ENCODE measurements at places on chromosomes 1 and 21.
A peak's percentile ranks its signal among the peaks of the same experiment; 100 is the strongest.

DNA sequence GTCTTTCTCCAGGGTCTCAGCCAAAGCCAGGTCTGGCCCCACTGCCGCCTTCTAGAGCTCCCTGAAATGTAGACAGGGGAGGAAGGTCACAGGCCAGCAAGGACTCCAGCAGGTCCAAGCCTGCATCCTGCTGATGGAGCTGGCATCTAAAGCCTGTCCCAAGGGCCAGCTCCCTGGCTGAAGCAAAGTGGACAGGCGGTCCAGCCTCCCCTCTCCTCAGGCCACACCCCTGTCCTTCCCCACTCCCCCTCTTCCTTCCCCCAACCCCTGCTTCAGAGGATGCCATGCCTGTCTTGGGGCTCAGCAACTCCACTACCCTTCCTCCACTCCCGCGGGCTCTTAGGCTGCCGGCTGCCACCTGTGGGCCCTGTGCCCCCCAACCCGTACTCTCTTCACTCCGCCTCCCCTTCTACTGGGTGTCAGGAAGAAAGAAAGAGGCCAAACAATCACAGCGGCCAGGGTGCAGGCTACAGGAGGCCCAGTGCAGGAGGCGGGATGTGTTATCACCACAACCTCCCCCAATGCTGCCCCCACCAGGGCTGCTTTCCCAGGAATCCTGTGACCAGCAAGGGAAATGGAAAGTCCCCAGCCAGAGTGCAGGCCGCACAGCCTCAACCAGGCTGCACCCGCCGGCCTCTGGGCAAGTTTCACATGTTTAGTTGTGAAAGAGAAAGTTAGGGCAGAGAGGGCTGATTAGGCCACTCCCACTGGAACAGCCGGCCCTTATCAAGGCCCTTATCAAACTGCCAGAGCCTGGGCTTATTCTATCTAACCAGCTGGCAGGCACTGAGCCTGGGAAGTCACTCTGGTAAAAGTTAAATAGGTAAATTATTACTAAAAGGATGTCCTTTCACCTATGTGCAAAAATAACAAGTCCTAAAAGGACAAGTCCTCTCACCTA, 34.1 kb downstream of the ACOT7 start:
- peak; percentile 93 for DNase-seq

GRCh38 chr1:165456114-165456513, 11.2 kb upstream of the RXRG start:
- peak; percentile 9 for DNase-seq

DNA sequence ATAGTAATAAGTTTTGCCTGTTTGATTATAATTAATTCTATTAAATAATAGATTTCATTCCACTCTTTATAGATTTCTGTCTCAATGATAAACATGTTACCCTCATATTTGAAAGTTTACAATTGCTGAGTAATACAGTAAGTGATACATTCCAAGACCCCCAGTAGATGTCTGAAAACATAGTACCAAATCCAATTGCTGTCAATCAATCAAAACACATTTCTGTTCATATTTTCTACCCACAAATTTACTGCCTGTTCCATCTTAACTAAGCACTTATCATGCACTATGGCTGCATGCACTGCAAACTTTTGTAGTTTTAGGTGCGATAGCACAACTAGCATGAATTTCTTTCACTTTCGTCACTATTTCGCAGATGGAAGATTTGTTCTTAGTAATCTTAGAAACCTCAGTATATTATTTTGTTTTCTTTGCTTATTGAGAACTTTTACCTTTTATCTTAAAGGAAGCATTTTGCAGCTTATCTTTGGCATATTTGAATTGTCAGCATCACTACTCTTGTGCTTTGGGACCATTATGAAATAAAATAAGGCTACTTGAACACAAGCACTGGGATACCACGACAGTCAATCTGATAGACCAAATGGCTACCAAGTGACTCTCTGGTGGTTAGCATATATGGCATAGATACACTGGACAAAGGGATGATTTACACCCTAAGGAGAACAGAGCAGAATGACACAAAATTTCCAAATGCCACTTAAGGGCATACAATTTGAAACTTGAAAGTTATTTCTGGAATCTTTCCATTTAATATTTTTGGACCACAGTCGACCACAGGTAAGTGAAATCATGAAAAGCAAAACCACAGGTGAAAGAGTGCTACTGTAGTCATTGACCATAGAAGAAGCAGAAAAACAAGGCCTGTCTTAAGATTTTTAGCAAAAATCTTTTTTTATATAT, 67.6 kb downstream of the RGS13 start:
- no peak for DNase-seq

DNA sequence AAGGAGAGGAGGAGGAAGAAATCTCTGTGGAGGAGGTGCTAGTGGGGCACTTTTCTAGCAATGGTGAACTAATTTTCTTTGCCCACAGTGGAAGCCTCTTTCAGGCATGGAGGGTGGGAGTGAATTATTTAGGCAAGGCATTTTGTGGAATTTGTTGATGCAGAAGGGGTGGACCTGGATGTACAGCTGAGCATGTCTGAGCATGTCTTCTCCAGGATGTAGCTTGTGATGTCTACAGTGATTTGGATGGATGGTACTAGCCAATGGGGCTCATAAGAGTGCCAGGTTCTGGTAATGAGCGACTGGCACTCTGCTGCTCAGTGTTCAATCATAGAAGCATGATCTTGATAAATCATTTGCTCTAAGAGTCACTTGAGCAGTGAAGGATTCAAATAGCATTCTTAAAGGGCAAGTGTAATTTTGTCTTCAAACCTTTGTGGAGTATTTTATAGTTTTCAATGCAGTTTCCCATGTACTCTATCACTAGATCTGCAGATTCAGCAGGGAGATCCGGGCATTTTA, 153.9 kb upstream of the LMO4 start:
- DNase-seq = no peak

DNA sequence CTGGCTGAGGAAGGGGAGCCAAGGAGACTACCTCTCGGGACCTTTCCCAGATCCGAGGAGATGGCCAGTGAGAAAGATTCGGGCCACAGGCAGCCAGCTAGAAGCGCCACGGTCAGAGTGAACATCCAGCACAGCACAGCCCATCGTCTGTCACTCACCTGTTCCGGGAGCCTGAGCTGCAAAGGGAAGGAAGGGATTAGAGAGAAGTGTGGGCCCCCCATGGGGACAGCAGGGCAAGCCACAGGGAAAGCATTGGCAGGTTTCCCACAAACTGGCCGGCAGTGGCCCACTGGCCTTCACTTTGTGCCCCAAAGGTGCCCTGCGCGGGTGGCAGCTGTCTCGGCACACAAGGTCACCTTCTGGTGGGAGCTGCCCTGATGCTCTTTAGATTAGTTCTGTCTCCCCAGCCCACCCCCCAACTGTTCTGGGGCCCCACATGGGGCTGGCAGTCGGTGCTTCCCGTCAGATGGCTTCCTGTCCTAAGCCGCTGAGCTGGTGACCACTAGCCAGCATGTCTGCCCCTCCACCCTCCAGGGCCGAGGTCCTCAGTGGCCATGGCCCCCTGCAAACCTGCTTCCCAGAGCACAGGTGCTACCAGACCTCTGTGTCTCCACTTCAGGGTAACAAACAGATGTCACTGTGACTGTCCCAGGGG, 56.7 kb downstream of the LACTBL1 start:
- DNase-seq = no peak
